Psoas muscle (tissue), 8 donors: ENCODE measurements at places on chromosomes 3 and 15. TPM values are rescaled to one million over a fixed set of nuclear protein-coding genes. Genes with fewer than 3 reads are reported as not detected.

The FRMD5 gene
- under 0.01 TPM for polyA plus RNA-seq

The SAMMSON gene
- polyA plus RNA-seq, result not detected

The SEMA6D gene
- 1.1 TPM for polyA plus RNA-seq

The CD276 gene
- 15.0 TPM for polyA plus RNA-seq

The CERS3 gene
- polyA plus RNA-seq, result 0.08 TPM

The ESYT3 gene
- polyA plus RNA-seq, result 0.35 TPM

The HMG20A gene
- polyA plus RNA-seq, result 20.5 TPM
